ENCODE measurements at places on chromosomes 6 and 20.

GRCh38 chr6:136326038-136326553, 36.5 kb upstream of the BCLAF1 start:
- DNase-seq: peak; percentile 18

DNA sequence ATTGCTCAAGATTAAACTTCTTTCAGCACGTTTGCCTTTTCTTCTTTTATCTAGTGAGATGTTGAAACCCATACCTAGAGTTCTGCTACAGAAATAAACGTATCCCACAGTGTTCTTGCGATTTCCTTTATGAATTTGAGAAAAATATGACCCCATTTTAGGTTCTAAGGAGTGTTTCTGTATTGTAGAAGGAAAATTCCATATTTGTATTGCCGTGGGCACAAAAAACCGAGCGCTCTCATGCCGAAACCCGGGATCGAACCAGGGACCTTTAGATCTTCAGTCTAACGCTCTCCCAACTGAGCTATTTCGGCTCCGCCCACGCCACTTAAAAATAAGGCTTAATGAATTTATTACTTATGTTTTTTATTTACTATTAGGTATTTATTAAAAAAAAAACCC, 23.7 kb downstream of the ZNF311 start:
- peak; percentile 82 for DNase-seq

- no peak for DNase-seq
Measured at GRCh38 chr6:128303870-128304269, 216.5 kb downstream of the PTPRK start.

DNA sequence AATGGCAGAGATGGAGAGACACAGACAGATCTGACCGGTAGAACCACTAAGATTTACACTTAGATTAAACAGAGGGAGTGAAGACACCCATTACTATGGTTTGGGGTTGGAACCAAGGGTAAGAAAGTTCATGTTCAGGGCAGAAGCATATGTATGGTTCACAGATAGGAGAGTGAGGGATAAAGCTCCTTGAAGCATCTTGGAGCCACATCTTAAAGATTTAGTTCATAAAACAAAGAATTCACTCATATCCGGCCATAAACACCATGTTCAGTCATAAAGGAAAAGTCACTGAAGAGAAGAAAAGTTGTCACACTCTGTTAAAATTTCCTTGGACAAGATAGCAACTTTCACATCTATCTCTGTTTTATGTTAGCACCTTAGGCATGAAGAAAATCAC, 18.0 kb downstream of the STX7 start:
- DNase-seq: no peak

DNA sequence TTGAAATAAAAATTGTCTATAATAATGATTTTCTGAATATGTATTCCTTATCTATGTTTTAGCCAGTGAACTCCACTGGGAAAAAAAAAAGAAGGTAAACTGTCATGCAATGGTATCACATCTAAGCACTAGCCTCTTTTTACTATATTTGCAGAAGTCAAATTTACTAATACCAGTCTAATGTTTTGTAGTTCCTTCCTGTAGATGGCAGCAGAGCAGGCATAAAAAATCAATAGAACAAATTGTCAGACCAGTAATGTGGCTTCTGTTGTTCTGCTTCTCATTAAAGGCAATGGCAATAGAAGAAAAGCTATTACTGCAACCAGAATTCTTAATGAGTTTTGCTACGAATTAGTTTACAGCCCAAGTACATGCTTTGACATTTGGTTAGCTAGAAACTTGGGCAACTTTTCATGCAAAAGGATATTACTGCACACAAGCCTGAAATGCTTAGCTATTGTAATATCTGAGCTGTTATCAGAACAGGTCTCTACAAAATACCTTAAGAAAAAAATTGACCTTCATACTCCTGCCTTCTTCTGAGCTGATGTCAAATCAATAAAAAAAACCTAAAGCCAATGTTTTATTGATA, 476.9 kb downstream of the KHDRBS2 start:
- DNase-seq: peak; percentile 45

GRCh38 chr6:153758516-153758915, 280.5 kb upstream of the OPRM1 start:
- no peak for DNase-seq

DNA sequence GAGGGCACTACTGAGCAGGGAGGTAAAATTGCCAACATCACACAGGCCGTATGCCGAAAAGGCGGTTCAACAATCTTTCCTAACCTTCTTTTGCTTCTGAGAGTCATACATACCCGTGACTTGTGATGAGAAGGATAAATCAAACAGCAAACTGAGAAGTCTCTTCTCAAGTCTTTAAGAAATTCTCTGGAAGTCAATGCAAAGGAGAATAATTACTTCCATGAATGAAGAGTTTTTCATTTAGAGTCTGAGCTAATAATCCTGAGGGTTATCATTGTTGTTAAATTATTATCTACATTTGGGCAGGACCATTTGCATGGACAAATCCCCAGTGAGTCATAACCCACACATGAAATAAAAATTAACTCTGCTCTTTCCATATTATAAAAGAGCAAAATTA, 22.4 kb upstream of the ILRUN start:
- DNase-seq: no peak

- DNase-seq: no peak
Measured at GRCh38 chr20:46694484-46694883, 5.2 kb upstream of the TP53RK start.

GRCh38 chr20:44648068-44648467, 3.4 kb downstream of the ADA start:
- no peak for DNase-seq

- no peak for DNase-seq
Measured at GRCh38 chr6:92399911-92400310, 1019.4 kb downstream of the EPHA7 start.

DNA sequence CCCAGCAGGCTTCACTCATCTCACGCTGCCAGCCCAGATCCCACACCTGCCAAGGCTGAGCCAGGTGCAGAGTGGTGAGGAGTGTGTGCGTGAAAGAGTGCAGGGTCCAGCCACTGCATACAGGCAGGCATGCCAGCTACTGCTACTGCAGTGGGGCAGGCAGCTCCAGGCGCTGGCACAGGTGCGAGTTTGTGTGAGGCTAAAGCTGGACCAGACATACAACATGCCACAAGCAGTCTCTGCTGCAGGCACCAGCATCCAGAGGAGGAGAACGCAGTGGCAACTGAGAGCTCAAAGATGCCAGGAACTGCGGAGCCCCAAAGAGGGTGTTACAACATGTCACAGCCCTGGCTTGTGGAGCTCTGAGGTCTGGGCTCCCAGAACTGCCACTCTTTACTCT, 149.8 kb downstream of the EYS start:
- DNase-seq: no peak

DNA sequence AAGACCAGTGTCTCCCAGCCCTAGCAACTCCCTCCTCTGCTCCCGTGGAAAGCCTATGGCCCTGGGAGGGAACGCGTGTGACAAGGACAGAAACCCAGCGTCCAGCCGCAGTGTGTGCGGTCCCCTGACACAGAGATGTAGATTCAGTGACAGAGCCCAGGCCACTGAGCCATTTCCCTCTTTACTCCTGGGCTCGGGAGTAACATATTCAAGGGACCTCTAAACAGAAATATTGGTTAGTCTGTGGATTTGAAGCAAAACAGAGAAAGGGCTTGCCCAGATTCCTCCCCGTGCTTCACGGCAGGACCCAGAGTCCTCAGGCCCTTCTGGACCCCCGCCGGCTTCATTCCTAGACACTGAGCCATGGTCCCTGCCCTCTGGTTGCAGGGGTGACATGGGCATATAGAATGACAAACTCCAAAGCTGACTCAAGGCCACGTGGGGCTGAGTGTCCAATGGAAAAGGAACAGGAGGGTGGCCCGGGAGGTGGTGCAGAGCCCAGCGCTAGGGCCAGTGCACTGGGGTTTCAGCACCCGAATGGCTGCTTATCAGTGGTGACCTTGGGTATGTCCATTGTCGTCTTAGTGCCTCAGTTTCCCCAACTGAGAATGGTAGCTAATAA, 248.2 kb downstream of the QKI start:
- DNase-seq: no peak

DNA sequence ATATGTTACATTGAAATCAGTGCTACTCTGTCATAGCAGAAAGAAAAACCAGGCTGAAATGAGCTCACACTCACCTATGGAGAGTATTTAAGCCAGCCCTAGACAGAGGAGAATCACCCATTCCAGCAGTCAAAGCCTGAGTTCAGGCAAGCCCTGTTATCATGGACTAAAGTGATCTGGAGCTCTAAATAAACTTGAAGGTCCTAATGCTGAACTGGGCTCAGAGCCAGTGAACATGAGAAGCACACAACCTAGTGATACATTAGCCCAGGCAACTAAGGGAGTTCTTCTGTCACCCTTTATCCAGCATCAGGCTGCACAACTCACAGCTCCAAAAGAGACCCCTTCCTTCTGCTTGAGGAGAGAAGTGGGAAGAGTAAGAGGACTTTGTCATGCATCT, 425.0 kb downstream of the COL12A1 start:
- no peak for DNase-seq

DNA sequence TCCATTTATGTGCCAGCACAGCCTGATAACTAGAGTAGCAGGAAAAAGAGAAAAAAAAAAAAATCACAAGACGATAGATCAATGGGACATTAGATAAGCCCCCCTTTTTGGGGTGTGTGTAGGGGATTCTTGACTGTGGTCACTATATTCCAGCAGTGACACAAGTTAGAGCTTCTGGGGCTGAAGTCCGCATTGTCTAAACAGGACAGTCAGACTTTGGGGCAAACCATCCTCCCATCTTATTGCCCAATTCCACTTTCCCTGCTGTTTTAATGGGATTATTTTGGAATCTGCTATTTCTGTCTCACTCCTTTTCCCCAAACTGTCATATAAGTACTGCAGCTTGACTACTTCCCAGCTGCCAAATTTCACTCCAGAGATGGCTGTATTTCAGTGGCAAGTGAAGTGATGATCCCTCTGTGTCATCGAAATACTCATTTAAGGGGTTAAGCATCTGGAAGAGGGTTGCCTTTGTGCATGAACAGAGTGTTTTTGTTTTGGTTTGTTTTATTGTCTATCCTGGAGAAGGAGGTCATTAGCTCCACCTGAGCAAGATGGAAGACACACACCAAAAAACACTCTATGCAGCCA, 182.5 kb downstream of the ATXN1 start:
- peak; percentile 59 for DNase-seq

DNA sequence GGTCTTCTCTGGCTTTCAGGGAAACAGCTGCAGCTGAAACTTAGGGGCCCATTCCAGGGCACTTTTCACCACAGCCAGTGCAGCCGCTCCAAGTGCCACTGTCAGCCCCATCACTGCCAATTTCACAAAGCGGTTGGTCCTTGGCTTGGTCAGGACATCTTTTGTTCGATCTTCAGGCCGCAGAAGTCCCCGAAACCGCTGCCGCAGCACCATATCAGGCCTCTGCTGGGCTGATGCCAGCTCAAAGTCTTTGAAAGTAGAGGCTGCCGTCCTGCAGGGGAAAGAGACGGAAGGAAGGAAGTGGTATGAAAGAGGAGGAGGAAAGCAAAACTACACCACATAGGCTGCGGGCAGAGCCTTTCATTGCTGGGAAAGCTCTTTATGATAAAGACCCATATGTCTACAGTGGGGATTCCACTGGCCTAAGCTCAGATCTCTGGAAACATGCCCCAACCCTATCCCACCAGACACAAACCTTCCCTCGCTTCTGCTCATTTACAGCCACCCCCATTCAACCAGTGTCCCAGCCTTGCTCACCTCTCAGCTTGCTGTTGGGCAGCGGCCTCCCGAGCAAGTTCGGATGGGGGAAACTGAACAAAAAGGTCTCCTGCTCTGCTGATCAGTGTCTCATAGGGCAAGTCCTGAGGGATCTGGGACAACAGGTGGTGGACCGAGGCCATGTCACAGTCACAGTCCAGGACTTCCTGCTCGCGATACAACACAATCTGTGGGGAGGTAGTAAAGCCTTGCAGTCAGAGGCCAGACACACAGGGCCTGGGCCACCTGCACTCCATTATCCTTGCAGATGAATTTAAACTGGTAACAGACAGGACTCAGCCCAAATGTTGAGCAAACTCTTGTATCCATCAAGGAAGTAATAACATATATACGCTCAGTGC, 23.5 kb downstream of the TBC1D20 start:
- no peak for DNase-seq

GRCh38 chr6:155882527-155883333, 427.1 kb upstream of the NOX3 start:
- DNase-seq: no peak

GRCh38 chr6:56933650-56934049, 21.3 kb upstream of the BEND6 start:
- DNase-seq: no peak

GRCh38 chr6:85461798-85462170, 11.9 kb downstream of the NT5E start:
- no peak for DNase-seq

DNA sequence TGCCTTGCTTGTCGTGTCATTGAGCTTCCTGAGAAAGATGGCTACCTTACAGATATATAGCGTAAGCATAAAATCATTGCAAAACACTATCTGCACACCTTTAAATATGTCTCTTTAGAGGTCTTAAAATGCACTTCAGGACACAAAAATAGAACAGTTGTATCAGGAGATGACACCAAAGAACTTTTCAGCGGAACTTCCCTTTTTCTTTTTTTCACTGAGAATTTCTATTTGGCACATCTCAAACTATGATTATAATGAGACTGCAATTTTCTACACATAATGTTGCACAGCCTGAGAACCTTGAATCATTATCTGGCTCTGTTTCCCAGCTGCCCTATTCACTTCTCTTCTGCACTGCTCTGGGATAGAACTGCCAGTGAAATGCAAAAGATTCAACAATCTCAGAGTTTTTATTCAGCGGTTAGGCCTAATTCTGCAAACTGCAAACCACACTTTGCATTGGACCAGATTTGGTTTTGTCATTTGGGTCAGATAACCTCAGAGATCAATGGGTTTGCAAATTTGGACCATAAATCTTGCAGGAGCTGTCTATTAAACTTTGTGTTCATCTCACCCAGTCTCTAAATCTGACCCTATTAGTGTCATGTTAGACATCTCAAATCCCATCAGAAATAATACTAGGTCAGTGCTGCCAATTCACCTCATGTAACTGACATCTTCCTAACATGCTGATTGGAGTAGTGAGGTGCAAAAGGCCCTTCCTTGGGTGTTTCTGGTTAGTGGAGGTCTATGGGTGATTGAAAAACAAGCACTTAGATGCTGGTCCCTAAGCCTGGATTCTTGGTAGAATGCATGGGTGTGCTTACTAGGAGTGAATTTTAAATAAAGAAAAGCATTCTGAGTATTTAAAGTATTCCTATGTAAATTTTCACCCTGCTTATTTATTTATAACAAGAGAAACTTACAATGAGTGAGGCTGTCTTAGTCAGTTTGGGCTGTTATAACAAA, 382.7 kb downstream of the UTRN start:
- DNase-seq: no peak

GRCh38 chr6:139510040-139510790, 135.8 kb upstream of the CITED2 start:
- no peak for DNase-seq

- no peak for DNase-seq
Measured at GRCh38 chr6:9647071-9647445, 767.8 kb downstream of the TFAP2A start.

- peak; percentile 64 for DNase-seq
Measured at GRCh38 chr20:44747166-44748004, 1.7 kb downstream of the KCNK15 start.
